ENCODE measurements at places on chromosomes 4 and X.

DNA sequence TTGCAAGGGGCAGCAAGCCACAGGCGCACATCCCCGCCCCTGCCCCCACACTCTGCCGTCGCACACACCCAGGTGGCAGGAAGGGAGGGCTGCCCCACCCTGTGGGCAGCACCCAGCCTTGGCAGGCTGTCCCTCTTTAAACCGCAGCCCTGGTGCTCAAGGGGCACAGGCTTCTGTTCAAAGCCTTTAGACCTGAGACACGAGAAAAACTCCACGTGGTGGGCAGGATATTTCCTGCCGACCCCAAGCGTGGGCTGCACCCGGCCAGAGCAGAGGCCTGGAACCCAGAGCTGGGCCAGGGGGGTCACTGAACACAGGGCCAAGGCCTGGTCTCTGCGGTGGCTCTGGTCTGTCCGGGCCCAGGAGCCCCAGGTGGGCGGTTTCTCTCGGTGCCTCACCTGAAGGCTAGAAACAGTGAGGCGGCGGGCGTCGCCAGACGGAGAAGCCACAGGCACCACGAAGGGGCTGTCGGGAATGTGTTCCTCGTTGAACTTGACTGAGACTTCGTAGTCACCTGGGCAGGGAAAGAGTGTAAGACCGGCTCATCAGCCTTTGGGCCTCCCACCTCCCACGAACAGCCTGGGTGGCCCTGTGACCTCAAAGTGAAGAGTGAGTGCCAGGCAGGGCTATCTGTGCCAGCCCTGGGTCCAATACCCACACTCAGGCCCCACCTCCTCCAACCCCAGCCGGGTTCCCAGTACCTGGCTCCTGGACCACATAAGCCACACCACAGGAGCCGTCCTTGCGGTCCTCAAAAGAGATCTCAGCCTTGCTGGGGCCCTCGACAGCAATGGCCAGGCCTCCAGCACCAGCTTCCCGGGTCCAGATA is 23.0 kb downstream of the FLNA start:
- peak; percentile 41 for DNase-seq

- no peak for DNase-seq
Observed at GRCh38 chr4:127648061-127648460, 15.3 kb downstream of the INTU start.

DNA sequence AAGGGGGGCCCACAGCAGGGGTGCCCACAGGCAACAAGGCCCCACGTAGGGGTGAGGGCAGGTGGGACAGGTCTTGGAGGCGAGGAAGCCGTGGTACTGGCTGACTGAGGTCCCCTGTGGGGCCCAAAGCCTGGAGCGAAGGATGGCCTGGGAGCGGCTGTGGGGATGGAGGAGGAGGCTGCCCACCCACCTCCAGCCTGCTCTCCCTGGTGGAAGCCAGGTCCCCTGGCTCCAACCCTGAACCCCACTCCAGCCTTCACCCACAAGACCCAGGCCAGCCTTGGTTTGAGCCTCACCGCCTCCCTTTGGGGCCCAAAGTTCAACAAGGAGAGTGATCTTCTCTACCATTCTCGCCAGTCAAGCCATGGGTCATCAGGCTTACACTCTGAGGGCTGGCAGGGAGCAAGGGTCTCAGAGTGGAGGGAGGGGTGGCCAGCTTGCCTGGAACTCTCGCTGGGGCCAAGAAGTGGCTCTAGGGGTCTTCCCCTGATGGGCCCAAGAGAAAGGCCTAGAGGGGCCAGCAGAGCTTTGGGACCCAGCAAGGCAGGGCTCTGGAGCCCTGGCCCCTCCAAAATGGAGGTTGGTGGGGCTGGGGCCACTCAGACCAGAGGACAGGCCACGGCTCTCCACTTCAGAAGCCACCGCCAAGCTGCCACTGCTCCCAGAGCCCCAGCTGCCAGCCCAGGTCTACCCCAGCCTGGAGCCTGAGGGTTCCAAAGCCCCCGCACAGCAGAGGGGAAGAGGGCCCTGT is 5.0 kb downstream of the PNCK start:
- DNase-seq: no peak

- no peak for DNase-seq
Observed at GRCh38 chrX:144730471-144730870, 516.8 kb upstream of the SPANXN1 start.

DNA sequence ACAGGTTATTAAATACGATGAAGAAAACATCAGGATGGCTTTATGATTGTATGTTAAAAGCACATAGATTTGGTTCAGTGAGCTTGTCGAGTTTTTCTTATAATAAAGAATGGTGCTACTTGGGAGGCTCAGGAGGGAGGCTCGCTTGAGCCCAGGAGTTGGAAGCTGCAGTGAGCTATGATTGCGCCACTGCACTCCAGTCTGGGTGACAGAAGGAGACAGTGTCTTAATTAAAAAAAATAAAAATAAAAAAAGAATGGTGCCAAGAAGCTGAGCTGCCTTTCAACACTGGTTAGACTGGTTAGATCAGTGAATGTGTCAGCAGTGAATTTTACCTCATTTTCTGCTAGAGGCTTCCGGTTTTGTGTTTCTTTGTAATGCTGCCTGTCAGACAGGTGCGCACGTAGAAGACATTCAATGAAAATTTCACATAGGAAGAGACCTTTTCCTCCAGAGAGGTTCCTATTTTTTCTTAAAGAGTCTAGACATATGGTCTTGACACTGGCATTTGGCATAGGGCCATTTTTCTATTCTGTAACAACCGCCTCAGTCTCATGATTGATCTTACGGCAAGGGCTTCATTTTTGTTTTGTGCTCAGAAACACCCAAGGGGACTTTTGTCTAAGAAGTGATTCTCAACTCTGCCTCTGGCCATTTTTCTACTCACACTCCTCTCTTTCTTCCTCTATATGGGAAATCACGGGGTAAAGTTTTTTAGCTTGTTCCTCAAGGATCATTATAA is 15.0 kb upstream of the ARSF start:
- DNase-seq: no peak

DNA sequence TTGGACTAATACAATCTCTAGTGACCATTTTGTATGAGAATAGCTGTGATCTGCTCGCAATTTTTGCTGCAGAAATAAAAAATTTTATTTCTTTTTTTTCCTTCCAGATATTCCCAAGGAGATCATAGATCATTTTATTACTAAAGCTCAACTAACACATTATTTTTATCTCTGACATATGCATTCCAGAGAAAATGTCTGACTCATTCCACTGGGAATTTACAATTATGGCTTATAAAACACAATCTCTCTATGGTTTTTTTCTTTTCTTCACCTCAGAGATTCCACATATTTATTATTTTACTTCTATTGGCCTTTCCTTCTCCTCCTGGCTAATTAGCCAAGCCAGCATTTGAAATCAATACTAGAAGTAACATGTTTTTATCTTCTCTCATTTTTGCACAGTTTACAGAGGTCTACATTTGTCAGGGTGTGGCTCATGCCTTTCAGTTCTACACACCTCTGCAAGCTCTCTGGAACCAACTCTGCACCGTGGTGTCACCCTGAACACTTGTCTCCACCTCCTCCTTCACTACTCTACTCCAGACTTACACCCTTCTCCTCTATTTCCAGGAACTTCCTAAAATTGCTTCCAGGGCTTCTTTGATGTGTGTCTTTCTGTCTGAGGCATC is 59.8 kb upstream of the GPM6A start:
- DNase-seq: no peak
